ENCODE measurements at places on chromosomes 4 and X. TPM values are rescaled to one million over a fixed set of nuclear protein-coding genes. Genes with fewer than 3 reads are reported as not detected.

DNA sequence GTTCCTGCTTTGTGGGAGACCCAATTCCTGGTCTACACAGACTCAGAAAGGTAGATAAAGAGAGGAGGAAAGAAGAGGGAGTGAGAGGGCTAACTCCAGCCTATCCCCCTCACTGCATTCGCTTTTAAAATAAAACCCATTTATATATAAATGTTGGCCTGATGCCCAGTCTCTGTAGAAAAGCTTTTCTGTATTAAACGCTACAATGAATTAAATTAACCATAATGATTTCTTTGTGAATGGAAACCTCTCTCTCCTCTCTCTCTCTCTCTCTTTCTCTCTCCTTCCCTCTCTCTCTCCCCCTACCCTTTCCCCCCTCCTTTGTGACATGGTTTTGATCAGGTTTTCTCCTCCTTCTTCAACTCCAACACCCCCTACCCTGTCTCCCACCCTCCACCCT, 34.8 kb downstream of the PJA1 start:
- no peak for DNase-seq

DNA sequence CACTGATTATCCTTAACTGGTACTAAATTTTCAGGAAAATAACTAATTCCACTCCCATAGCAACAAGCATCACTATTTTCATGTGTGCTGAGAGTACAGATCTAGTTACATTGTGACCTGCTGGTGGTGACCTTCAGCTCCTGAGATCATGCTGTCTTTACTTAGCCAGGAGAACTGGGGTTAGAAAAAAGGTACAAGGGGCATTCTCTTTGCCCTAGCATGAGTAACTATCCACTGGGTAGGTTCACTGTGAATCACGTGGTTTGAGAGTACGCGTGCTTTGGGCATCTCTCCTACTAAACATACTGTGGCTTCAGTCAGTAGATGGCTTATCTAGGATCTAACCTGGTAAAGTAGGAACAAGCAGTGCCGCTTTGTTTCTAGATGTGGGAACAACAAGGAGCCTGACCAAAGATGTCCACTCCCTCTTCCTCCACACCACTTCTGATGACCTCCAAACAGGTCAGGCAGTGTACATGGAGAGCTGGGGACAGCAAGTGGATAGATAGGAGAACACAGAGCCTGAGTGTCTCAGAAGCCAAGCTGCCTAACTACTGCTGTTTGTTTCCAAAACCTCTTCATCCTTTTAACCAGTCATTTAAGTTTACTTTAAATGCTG, 90.2 kb downstream of the CBR4 start:
- no peak for DNase-seq

DNA sequence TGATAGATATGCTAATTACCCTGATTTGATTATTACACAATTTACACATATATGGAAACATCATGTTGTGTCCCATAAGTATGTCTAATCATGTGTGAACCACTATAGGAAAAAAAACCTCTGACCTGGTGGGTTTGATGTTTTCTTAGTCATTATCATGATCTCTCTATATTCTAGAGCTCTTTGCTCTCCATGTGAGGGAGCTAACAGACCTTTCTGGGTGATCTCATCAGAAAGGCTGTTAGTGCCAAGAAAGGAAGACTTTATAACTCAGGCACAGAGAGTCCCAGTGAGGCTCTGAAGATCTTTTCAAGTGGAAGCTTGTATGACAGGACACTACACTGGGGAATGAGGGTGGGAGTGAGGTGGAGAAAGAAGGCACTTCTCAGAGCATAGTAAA, 527.7 kb upstream of the MAGEB2 start:
- peak; percentile 34 for DNase-seq

DNA sequence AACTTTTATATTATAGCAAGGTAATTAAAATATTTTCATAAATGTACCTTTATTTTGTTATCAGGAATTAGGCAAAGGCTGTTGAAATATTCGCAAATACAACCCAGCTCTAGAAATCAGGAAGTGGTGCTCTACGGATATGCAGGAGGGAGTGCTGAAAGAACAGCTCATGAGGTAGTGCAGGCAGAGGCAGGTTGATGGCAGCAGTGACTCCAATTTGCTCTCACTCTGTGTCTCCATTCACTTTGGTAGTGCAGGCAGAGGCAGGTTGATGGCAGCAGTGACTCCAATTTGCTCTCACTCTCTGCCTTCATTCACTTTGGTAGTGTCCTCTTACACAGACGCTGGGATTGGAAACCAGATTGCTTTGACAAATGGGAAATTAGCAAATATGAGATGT, 277.9 kb downstream of the TRIML1 start:
- peak; percentile 19 for DNase-seq

DNA sequence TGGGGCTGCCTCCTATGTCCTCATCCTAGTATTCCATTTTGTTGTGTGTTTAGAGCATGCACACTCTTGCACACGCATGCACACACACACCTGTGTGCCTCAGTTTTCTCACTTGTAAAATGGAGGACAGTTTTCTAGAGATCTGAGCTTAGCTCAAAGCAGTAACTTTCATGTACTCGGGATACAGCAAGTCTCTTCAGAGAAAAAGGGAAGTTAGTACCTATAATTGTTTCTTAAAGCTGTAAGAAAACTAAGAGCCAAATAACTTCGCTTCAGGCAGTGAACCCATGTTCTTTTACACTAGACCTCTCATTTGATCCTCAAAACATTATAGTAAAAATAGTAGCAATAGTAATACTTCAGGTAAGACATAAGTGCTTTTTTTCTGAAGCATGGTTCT, 49.6 kb downstream of the KIT start:
- DNase-seq, result no peak

DNA sequence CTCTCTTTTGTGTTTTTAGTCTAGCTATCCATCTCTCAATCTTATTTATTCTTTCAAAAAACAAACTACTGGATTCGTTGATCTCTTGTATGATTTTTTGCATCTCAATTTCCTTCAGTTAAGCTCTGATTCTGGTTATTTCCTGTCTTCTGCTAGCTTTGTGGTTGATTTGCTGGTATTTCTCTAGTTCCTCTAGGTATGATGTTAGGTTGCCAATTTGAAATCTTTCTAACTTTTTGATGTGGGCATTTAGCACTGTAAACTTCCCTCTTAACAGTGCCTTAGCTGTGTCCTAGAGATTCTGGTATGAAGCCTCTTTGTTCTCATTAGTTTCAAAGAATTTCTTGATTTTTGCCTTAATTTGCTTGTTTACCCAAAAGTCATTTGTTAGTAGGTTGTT, 15.2 kb upstream of the NEXMIF start:
- no peak for DNase-seq

DNA sequence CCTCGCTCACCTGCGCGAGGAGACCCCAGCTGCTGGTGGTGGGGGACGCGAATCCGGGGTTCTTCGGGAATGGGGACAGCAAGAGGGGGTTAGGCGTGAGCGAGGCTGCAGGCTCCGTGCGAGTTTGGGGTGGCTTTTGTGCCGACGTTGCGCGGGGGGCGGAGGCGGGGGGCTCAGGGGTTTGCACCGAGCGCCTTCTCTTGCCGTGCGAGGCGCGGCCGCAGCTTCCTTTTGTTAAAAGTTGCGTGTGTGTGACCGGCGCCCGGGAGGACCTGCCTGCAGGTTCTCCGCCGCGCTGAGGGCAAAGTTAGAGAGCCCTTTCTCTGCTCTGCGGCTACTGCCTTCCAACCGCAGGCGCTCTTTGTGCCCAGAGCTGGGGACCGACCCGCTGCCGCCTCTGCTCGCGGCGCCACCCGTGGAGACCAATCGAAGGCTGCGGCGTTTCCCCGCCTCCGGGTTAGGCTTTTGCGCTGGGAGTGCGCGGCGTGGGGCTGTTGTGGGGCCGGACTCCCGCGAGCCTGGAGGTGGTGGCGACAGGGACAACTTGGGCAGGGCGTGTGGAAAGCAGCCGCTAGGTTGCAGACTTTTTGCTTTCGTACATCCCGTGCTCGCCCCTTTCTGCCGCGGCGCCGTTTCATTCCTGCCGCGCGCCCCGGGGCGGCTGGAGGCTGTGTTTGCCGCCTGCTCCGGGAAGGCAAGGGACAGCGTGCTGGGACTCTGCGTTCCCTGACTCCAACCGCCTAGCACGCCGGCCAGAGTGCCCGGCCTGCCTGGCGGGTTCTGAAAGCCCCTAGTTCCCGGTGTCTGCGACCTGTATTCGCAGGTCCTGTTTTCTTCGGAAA, 716 bp downstream of the KIT start:
- DNase-seq, result peak; percentile 38

- peak; percentile 6 for DNase-seq
These were observed 260.7 kb upstream of the GIMD1 start for GRCh38 chr4:106629268-106629625.

- no peak for DNase-seq
These were observed 264.1 kb downstream of the UNC5C start for GRCh38 chr4:95284655-95285054.

DNA sequence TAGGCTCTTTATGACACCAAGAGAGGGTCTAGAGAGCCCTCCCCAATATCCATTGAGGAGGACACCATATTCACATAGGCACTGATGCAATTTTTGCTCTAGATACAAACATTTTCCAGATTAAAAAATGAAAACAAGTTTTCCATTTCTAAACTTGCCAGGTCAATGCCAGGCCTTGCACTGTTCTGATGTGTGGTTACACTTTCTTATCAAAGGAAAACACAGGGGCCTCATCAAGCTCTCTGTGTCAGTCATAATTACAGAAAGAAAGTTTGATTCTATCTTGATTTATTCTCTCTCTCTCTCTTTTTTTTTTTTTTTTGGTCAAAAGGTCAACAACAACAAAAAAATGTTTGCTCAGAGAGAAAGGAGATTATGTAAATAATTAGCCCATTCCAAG, 80.2 kb upstream of the ACSL4 start:
- no peak for DNase-seq

The ADRA2C gene
- total RNA-seq, result 5.9 TPM

GRCh38 chr4:78059524-78059889, 2.4 kb downstream of the FRAS1 start:
- peak; percentile 69 for DNase-seq

DNA sequence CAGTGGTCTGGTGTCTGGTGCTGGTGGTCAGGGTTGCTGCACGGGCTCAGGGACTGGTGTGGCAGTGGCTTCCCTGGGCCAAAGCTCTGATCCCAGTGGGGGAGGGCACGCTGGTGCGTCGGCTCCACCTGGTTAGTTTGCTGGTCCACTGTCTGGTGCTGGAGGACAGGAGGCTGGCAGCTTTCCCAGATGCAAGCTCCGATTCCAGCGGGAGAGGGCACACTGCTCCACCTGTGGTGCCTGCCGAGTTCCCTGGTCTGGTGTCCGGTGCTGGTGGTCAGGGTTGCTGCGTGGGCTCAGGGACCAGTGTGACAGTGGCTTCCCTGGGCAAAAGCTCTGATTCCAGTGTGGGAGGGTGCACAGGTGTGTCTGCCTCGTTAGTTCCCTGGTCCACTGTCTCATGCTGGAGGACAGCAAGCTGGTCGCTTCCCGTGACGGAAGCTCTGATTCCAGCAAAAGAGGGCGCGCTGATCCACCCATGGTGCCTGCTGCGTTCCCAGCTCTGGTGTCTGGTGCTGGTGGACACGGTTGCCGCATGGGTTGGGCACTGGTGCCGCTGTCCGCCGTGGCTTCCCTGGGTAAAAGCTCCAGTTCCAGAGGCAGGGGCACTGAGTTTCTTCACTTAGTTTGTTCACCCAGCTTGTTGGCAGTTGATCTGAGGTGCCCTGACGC, 5.8 kb downstream of the VMA21 start:
- DNase-seq, result no peak
